Ammon's horn (tissue), 1 donor: ENCODE measurements at places on chromosomes 1 and 21.
A peak's percentile ranks its signal among the peaks of the same experiment; 100 is the strongest.

DNA sequence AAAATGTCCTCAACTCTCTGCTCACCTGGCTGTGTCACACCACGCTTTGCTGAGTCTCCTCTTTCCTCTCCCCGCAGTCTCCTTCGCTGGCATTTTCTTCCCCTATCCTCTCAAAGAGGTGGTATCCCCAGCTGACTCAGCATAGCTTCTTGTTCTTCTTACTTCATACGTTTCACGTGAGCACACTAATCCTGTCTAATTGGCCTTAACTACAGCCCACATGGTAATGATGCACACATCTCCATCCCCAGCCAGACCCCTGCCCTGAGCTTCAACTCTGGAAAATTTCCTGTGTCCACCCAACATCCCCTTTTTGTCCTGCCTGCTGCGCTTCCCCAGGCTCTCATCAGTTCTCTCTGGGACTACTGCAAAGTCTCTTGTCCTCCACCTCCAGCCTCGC, 169.8 kb downstream of the TTLL7 start:
- no peak for DNase-seq

GRCh38 chr1:177043597-177043996, 120.9 kb downstream of the ASTN1 start:
- DNase-seq = no peak

GRCh38 chr1:10835822-10836421, 39.5 kb upstream of the CASZ1 start:
- no peak for DNase-seq

- no peak for DNase-seq
Measured at GRCh38 chr1:11720033-11720376, 15.9 kb upstream of the AGTRAP start.

GRCh38 chr1:153396461-153396860, 5.6 kb upstream of the S100A8 start:
- no peak for DNase-seq

DNA sequence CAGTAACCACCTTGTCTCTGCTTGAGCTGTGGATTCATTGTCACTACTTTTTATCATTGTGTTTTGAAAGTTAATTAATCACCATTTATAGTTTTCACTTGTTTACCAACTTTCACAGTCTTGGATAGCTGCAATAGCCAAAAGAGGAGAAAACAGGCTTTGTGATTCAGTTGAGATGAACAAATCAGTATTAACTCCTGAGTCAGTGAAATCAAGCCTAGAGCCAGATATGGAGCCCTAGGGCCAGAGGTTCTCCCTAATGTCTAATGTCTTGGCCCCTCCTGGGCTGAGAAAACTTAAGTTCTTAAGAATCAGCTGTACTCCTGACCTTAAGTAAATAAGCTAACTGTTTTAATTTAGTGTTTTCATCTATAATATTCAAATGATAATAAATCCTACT, 228.8 kb downstream of the DNM3 start:
- peak; percentile 4 for DNase-seq

DNA sequence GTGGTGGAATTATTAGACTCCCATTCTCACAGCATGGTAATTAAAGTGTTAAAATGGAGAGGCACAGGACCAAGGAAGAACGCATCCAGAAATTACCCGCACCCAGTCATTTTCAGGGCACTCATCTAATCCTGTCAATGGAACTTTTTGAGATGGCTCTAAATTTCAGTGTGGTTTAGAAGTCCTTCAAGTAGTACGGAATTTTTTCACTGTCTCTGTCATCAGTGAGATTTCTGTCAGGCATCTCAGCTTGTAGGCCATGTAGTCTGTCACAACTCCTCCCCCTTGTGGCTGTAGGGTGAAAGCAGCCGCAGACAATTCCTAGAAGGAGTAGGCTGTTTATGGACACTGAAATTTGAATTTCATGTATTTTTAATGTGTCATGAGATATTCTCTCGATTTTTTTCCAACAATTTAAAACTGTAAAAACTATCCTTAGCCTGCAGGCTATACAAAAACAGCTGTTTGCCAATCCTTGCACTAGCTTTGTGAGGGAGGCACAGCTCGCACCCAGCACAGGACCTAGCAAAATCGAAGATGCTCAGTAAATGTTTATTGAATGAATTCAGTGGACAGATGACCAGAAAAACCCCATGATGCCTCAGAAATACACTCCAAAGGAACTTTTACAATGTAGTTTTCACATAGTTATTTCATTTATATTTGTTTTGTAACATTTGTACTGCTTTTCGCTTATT, 6.6 kb upstream of the NUP133 start:
- peak; percentile 90 for DNase-seq

GRCh38 chr1:82879701-82880305, 1079.1 kb downstream of the ADGRL2 start:
- peak; percentile 2 for DNase-seq

DNA sequence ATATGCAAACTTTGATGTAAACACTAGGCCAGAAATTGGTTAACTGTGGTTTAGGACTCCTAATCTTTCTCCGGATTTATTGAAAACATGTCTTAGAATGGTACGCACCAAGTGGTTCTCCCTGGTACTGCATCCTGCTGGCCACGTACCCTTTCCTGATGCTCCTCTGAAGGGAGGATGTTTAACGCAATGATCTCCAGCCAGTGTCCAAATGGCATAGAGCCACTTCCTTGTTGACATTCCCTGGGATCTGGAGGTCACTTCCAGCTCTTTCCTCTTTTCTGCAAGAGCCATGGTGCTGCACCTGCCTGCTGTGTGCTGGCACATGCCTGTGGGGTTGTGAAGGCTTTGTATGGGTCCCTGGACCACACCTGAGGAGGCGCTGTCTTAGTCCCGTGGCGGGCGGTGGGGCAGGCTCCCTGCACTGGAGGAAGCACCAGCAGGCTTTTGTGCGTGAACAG, 53.9 kb downstream of the GALNT2 start:
- no peak for DNase-seq
